ENCODE measurements at places on chromosomes 3 and 15.

DNA sequence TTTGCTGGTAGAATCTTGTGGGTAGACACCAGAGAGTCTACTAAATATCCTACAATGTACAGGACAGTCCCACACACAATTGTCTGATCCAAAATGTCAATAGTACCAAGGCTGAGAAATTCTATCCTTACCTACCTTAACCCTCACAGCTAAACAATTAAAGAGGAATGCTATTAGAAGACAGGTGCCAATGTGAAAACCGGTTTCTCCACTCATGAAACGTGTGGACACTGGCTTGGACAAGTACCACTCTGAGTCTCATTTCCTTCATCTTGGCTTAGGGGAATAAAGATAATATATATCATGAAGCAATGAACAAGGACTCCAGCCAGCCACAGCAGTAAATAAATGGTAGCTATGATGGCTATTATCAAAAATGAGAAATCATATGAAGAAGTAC lies 90.2 kb downstream of the RFTN1 start:
- no peak for DNase-seq

GRCh38 chr3:150680562-150680961 lies 23.2 kb downstream of the ERICH6 start:
- no peak for DNase-seq

- no peak for DNase-seq
These were observed 301.5 kb upstream of the TLE3 start for GRCh38 chr15:70399204-70399603.

- no peak for DNase-seq
These were observed 429.0 kb upstream of the ATP11B start for GRCh38 chr3:182364323-182364722.

DNA sequence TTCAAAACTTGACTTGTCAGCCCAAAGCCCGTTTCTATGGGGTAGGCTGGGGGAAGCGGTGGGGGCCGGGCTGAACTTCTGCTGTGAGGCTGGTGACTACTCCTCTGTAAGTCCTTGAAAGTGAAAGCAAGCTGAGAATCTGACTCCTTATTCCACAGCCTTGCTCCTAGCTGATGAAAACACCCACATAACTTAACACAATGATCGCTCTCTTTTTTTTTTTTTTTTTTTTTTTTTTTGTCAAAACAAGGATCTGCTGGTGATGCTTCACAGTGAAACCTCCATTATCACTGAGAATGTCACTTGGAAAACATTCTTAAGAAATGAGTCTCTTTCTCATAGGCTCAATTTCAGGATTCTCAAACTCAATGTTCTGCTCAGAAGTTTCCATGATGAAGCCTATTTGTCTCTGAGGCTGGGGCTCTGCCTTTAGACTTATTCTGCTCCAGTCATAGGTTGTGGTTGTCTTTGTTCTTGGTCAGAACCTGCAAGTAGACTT lies 31.4 kb upstream of the TKT start:
- DNase-seq = no peak

DNA sequence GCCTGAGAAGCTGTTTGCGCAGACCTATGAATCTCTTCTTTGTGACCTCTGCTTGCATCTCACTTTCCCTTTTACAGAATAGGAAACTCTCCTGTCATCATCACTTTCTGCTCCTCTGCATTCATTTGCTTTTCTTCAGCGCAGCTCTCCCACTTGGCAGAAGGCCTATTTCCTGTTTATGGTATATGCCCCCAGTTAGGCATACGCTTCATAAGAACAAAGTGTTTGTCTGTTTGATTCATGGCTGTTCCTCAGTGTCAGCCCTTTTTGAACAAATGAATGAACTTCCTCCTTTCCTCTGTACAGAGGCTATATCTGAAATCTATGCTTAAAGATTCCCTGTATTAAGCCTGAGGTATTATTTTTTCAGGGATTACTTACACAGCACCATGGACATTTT lies 1216.9 kb upstream of the GBE1 start:
- no peak for DNase-seq

GRCh38 chr3:110576960-110577359 lies 494.7 kb upstream of the NECTIN3 start:
- no peak for DNase-seq
